ENCODE measurements at places on chromosomes 7 and 10. TPM values are rescaled to one million over a fixed set of nuclear protein-coding genes. Genes with fewer than 3 reads are reported as not detected.
A peak's percentile ranks its signal among the peaks of the same experiment; 100 is the strongest.

Gene SYT15B
- total RNA-seq = 0.21 TPM

Gene CCDC136
- total RNA-seq = 7.1 TPM

- DNase-seq = no peak
Measured at GRCh38 chr7:33129806-33130153, 416 bp downstream of the BBS9 start.

GRCh38 chr7:43768887-43769272 lies 10.4 kb downstream of the BLVRA start:
- DNase-seq = no peak

DNA sequence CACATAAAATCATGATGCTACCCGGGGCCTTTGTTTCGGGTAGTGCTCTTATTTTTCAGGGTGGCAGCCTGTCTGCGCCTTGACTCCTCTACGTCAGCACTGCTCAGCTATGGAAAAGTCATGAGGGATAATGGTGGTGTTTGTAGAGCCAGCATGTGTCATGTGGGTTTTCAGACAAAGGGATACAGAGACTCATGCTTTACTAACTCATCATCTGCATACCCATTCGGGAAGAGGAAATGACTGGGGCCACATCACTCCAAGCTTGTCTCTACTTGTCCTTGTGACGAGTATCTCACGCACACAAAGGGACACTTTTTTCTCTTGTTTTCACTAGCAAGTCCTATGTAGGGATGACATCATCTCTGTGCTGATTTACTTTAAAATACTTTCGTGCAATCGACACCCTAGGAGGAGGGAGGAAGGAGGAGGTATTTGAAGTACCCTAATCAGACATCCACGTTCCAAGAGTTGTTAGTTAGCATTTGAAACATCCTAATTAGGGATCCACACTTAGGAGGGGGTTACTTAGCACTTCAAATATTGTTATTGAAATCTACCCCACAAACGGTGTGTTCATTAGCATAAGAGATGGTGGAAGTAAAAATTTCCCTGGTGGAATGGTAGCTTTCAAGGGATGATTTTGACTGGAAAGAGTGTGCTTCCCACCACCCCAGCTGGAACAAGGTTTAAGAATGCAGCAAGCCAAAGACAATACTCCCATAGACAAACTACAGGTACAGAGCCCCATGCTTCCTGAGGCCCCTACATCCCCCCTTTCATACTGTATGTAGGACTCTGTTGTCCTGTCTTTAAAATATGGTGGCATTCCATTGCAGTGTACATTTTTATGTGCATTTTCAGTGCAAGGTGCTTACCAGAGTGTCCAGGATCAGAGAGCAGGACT lies 52.0 kb downstream of the THNSL1 start:
- peak; percentile 23 for DNase-seq
